ENCODE measurements at places on chromosomes 12 and 14. TPM values are rescaled to one million over a fixed set of nuclear protein-coding genes. Genes with fewer than 3 reads are reported as not detected.

Gene SAMD15
- 0.40 TPM for total RNA-seq

Gene PTGR2
- total RNA-seq = 2.9 TPM

Gene CCDC88C
- total RNA-seq = 260 TPM

Gene PIWIL1
- total RNA-seq = not detected

Gene ZDHHC22
- not detected for total RNA-seq

Gene PDE3A
- 0.09 TPM for total RNA-seq

Gene GYS2
- not detected for total RNA-seq

Gene KRT72
- total RNA-seq = 10.1 TPM

Gene WSB2
- 33.7 TPM for total RNA-seq

Gene CFAP73
- total RNA-seq = 0.69 TPM

Gene RFLNA
- total RNA-seq = not detected

Gene DAO
- not detected for total RNA-seq

Gene GLI1
- 1.0 TPM for total RNA-seq

Gene GALNT8
- 2.9 TPM for total RNA-seq

Gene TESPA1
- 215 TPM for total RNA-seq

Gene DYRK2
- 125 TPM for total RNA-seq

Gene ZNF605
- total RNA-seq = 12.1 TPM

Gene CD69
- 36.7 TPM for total RNA-seq

Gene TBX3
- 0.44 TPM for total RNA-seq

Gene BATF
- 21.3 TPM for total RNA-seq

Gene TSPAN9
- 0.58 TPM for total RNA-seq

Gene PRB2
- not detected for total RNA-seq

Gene DDN
- 0.15 TPM for total RNA-seq

Gene SPATS2
- total RNA-seq = 7.4 TPM

Gene APOF
- total RNA-seq = not detected

Gene ARMH4
- total RNA-seq = not detected

Gene ART4
- not detected for total RNA-seq

Gene CACNA2D4
- total RNA-seq = 12.1 TPM

Gene KRT2
- total RNA-seq = 0.54 TPM

Gene HVCN1
- total RNA-seq = 16.5 TPM

Gene STYK1
- 0.39 TPM for total RNA-seq

Gene MYF6
- not detected for total RNA-seq

Gene FOXG1
- total RNA-seq = not detected

Gene SLC10A1
- not detected for total RNA-seq

Gene OTOGL
- not detected for total RNA-seq

Gene PLBD1
- total RNA-seq = 0.20 TPM

Gene TOMM20L
- not detected for total RNA-seq

Gene DHH
- 0.39 TPM for total RNA-seq

Gene PDZRN4
- not detected for total RNA-seq

Gene RERG
- total RNA-seq = not detected

Gene OTX2
- total RNA-seq = not detected

Gene CACNA1C
- total RNA-seq = 0.26 TPM

Gene TMBIM6
- 405 TPM for total RNA-seq

Gene CLEC1B
- total RNA-seq = not detected

Gene MYH7
- not detected for total RNA-seq

Gene TMCC3
- 0.95 TPM for total RNA-seq

Gene EEF1AKMT3
- total RNA-seq = 3.4 TPM

Gene INSM2
- total RNA-seq = not detected

Measured in T-cell (primary cell).